ENCODE measurements at places on chromosomes 6 and 20.

DNA sequence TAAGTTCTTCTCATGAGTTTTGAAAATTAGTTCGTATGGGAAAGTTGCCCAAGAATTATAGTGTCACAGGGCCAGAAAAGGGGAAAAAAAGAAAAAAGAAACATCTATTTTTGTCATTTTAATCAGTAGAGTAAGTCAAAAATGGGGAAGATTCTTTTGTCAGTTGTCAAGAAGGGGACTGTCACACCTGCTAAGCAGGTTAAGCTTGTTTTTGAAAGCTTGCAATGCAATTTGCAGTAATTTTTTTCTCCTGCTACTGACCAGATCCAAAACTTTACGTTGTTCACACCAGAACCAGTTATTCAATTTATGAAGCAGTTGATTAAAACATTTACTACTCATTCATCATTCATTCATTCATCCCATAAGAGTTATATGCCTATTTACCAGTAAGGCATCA is 171.4 kb downstream of the SOX4 start:
- no peak for DNase-seq

DNA sequence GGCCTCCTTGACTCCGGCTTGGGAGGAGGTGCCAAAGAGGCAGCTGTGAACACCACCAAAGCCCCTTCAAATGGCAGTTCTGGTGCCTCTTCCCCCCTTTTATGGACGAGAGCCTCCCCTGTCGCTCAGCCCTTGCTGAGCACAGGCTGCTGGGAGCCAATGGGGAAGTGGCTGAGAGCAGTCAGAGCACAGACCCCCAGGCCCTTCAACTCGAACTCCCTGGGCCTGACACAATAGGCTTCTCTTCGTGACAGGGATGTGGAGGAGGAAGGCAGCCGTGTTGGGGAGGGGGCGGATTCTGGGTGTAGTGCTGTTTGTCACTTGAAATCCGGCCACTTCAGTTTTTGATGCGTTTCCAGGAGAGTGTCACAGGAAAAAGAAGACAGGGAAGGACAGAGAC is at the start of gene PDYN:
PDYN (minus strand) TSS at position 73 of the 400 bp plus-strand sequence. CDS start 10,974 bp downstream, outside the sequence.
- DNase-seq, result no peak

GRCh38 chr20:17559338-17559737 is 10.5 kb upstream of the DSTN start:
- no peak for DNase-seq

DNA sequence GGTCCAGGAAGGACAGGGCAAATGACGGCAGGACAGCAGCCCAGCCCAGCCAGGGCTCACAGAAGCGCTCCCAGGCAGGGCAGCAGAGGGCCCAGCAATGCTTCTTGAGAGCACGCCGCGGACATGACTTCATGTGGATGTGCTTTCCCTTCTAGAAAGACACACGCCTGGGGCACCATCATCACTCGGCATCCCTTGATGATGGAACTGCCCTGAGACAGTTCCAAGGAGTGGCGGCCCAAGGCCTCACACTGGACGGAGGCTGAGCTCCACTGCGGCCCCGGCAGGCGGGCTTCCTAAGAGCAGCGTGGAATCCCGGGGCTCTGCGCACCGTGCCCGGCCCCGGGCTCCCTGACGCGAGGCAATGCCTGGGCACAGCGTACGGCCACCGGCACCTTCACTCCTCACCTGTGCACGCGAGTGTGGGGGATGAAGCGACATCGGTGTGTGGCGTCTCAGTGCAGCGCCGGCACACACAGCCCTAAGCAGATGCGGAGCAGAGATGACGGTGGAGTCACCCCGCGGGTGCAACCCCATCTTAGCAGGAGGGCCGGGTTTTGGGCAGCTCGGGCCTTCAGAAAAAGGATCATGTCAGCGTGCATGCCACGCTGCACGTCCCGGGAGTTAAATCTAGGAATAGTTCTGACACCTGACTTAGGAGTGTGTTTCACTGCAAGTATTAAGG is 86.6 kb downstream of the THBS2 start:
- no peak for DNase-seq

DNA sequence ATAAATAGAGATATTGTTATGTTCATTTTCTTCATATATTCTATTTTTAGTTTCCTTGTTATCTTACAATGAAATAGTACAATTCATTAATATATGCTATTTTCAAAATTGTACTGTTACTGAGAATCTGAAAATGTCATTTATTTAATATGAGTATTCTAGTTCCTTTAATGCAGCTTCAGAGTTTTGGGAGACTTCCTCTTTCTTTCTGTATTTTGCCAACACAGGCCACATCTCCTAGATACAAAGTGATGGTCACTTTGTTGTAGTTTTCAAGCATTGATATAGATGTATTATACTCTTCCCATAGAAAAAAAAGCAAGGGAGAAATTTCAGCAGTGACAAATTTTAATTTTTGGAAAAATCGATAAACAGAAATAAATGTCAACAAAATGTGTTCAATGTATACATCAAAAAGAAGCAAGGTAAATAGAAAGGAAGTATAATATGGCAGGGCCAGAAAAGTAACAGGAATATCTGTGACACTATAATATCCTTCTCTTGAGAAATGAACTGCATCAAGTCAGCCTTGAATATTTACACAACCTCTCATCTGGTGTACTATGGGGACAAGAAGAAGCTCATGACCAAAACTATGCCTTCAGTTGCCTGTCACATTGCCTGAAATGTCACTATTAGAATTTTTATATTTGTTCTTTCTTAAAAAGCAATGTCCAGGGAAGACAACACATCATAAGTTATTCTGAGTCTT is 396.0 kb downstream of the TBC1D32 start:
- DNase-seq, result no peak

GRCh38 chr6:106974336-106974998 is at the start of gene CD24:
TSS of gene CD24 (minus strand) at chr6:106974729. CDS start at chr6:106974646, 83 bp downstream.
- DNase-seq, result no peak

Measured in Panc1 (cell line).